ENCODE measurements at places on chromosomes 11 and 22.

- no peak for DNase-seq
Measured at GRCh38 chr11:8989453-8989852, 14.3 kb downstream of the NRIP3 start.

- peak; percentile 77 for DNase-seq
Measured at GRCh38 chr11:102546923-102547471, 16.4 kb upstream of the MMP7 start.

DNA sequence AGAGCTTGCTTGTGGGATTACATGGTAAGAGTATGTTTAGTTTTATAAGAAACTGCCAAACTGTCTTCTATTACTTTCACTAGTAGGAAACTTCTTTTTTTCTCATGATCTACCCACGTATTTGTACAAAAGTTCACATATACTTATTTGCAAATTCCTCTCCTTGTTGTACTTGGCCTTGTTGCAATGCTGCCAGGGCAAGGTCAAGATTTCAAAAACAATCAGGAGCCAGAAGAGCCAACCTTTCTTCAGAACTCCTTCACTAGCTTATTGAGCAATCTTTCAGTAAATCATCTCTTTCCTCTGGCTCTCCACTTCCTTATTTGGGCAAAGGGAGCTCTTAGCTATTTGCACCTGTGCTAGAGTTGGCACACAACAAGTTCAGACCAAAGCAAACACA, 9.7 kb downstream of the SRSF8 start:
- DNase-seq, result no peak

DNA sequence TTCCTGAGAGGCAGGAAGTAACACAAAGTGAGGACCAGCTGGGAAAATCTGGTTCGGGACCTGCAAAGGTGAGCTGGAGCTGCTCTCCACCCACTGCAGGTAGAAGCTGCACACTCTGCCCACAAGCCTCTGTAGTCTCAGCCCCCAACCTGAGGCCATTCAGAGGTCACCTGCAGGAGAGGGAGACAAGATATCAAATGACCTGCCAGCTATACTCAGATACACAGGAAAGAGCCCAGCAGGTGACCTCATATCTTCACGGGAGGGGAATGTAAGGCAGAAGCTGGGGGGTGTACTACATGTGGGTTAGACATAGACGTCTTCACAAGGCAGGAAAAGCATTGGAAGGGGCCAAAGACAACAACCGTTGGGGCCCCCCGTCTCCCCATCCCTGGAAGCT, 86.1 kb downstream of the APIP start:
- DNase-seq, result no peak

DNA sequence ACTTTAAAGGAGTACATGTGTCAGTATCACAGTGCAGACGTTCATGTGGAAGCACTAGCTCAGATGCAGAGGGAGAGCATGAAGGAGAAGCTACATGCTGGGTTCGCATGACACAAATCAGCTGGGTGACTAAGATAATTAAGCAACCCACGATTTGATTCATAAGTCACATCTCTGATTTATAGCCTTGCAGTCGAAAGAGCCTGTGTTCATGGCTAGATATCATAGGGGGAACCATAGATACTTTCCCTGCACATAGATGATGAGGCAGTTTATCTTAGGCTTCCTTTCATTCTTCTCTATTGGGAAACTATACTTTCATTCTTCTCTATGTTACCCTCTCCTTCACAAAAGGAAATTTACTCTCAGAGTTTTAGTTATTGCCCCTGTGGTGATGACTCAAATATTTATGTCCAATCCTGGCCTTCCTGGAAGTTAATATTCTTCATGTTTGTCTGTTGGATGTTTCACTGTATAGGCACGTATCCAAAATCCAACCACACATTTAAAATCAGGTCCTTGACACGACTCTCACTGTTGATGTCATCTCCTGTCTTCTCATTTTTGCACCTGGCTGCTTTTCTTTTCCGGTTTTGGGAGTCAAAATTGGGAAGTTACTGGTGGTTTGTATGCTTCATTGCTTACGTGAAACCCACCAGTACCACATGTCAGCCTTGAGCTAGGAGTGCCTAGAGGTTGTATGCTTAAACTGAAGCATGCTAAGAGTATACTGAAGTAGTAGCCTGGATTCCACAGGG, 56.3 kb upstream of the SLC5A12 start:
- peak; percentile 19 for DNase-seq

DNA sequence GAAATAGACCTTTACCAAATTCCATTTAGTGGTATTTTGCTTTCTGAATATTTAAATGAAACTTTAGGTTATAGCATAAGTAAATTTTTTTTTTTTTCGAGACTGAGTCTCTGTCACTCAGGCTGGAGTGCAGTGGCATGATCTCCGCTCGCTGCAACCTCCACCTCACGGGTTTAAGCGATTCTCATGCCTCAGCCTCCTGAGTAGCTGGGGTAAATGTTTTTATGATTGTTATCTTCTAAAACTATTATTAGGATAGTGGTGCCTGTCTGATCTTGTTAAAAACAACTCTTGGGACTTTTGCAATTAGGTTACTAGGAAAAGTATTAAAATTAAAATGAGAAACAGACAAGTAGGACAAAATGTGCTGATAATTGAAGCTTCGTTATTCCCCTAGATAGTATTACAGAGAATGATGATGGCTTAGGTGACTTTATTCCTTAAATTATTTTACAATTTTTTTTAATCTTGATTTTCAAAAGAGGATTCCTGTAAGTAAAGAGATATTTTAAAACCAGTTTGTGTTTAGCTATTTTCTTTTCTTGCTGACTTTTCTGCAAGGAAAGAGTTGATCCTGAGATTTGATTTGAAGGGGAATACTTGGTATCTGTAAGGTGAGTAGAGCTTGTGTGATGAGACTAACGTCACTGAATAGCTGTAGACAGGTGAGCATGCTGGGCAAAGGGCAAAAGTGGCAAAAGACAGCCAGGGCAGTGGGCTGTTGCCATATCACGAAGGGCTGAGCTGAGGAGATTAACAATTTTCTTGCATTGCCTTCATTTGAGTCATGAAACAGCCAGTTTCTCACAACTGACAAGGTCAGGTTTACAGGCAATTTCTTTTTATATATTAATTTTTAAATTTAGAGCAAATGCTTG, 20.8 kb downstream of the CRKL start:
- DNase-seq, result no peak

DNA sequence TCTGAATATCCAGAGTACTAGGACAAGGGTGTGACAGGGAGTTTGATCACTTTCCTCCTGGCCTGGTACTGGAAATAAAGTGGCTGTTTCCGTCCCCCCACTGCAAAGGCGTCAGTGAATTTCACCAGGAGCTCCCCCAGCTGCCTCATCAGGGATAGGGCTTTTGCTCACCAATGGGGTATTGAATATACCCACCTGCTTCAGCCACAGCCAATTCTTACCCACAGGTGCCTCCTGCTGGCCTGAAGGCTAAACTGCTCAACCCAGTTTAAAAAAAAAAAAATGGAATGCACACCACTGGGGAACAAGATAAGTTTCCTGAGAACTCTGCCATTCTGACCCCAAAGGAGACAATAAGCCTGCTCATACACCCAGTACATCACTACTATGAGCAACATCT, 65.3 kb upstream of the MS4A8 start:
- DNase-seq, result peak; percentile 34

DNA sequence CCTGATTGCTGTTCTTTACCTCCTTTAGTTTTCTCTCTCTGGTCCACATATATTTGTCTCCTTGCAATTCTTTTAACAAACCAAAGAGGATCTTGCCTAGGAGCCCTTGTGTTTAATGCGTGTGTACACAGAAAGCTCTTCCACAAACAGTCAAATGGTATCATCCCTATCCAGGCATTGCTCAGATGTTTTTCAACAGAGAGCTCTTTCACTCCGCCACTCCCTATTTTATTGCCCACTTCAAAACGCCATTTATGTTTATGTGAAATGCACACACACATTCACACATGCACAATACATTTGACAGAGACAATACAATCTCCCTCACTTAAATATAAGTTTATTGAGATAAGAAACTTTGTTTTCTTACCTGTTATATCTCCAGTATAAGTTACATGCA, 4.7 kb downstream of the OR5AP2 start:
- no peak for DNase-seq

GRCh38 chr22:50719814-50720300, 18.1 kb upstream of the ACR start:
- DNase-seq, result no peak

GRCh38 chr11:85810871-85811611, at the start of gene SYTL2:
SYTL2 (minus strand) TSS chr11:85811141; CDS start chr11:85757725, 53,416 bp downstream.
- peak; percentile 61 for DNase-seq

- DNase-seq, result no peak
Measured at GRCh38 chr11:77438487-77438886, 35.4 kb downstream of the PAK1 start.

DNA sequence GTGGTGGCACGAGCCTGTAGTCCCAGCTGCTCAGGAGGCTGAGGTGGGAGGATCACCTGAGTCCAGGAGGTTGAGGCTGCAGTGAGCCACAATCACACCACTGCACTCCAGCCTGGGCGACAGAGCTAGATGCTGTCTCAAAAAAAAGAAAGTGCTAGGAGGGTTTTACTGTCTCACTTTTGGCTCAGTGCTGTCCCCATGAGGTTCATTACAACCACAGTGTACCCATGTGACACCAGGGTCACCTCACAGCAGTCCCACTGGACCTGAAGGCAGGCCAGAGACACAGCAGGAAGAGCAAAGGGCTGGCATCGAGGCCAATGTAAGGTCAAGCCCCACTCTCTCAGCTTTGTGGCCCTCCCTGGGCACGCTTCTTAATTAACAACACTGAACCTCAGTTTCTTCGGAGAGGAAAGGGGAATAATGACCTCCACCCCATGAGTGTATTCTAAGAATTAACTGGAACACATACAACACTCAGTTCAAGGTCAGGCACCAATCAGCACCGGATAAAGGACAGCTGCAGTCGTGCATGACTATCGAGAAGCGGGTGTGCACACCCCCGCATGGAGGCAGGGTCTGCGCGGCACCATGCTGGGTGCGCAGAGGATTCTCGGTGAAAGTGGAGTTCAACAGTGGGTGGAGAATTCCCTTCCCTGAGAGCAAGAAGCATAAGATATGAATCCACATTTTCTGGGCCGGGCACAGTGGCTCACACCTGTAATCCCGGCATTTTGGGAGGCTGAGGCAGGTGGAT, 30.9 kb upstream of the BAIAP2L2 start:
- DNase-seq, result no peak

- DNase-seq, result no peak
Measured at GRCh38 chr11:105458071-105458470, 151.8 kb upstream of the GRIA4 start.
